ENCODE measurements at places on chromosomes 4 and X.

- no peak for DNase-seq
These were observed 28.7 kb downstream of the RAB28 start for GRCh38 chr4:13455411-13455810.

DNA sequence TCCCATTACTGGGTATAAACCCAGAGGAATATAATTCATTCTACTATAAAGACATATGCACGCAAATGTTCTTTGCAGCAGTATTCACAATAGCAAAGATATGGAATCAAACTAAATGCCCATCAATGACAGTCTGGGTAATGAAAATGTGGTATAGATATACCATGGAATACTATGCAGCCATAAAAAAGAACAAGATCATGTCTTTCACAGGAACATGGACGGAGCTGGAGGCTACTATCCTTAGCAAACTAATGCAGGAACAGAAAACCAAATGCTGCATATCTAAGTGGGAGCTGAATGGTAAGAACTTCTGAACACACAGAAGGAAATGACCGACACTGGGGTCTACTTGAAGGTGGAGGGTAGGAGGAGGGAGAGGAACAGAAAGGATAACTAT, 42.6 kb downstream of the LNX1 start:
- DNase-seq = no peak

DNA sequence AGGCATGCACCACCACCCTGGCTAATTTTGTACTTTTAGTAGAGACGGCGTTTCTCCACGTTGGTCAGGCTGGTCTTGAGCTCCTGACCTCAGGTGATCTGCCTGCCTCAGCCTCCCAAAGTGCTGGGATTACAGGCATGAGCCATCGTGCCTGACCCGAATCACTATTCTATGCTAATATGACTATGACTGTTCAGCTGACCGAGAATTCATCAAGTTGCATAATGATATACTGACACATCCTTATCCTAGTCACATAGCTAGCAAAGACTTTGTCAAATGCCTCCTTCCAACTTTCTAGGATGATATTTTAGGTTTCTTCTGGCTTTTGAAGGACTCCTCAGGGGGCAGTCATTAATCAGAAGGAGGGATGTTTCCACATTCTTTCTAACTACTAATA, 4.8 kb upstream of the GPM6B start:
- no peak for DNase-seq

- no peak for DNase-seq
These were observed 12.9 kb downstream of the HHIP start for GRCh38 chr4:144658903-144659302.

DNA sequence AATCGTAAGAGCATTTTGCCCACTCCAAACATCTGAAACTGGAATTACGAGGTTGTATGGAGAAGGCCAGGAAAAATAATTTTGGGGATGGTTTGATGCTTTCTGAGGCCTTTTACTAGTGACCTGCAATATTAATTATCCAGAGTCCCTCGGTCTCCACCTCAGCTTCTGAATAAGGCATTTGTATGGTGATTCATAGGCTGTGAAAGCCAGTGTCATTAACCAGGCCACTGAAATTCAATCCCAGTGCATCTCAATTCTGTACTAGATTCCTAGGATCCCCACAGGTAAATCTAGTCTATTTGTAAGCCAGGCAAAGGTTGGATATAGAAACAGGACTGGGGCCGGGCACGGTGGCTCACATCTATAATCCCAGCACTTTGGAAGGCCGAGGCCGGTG, 135.4 kb upstream of the RBPJ start:
- DNase-seq = no peak

DNA sequence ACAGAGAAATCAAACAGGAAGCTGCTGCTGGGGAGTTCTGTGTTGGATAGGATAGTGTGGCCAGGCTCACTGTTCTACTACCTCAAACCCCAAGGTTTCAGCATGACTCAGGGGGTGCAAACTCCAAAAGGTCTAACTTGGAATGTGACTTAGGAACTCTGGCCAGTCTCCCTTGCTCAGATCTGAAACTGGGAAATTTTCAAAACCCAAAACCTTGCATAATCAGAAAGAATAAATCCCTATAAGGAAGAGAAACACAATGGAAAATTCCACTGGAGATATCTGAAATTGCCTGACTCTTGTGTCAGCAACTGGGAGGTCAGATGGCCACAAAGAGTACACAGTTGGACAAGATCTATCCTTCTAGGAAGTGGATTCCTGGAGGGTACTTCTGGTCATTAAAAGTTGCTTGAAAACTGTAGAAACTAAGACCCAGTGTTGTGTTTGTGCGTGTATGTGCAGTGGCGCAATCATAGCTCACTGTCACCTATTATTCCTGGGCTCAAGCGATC, 58.0 kb downstream of the PPEF2 start:
- no peak for DNase-seq

DNA sequence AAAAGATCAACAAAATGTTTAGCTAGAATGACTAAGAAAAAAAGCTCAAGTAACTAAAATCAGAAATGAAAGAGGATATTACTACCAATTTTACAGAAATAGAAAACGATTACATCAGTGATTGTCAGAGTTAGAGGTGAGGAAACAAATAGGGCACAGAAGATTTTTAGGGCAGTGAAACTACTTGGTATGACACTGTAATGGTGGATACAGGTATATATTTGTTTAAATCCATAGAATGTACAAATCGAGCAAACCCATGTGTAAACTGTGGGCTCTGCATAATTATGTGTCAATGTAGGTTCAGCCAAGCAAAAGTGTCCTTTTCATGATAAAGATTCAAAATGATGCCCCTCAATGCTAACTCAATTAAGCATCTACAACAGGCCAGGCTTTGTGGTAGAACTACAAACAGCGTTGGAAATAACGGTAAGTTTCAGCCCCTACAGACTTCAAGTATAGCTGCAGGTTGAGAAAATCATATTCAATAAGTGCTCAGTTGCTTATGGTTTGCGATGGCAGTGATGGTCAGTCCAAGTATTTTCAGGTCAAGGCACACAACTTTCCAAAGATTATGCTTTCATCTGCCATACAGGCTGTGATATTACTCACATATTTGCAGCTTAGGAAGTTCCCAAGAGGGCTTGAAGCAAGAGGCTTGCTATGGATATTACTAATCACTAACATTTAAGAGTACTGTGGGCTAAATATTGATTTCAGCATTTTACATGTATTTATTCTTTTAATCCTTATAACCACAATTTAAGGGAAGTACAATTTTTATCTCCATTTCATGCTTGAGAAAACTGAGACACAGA, 158.6 kb downstream of the TET2 start:
- DNase-seq = no peak

DNA sequence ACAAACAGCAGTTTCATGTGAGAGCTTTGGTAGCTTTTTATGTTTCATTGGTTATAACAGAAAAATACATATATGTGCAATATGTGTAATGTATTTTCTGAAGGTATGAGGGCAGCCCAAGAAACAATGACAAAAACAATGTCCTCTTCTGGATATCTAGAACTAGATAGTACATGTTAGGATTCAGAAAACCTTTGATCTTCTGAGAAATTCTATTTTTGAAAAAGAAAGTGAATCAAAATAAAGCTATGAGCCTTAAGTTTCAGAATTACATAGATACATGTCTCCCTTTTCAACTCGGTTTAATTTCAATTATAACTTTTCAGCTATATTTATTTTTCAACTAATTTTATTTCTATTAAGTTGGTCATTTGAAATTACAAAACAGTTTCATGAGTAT, 131.9 kb downstream of the REELD1 start:
- no peak for DNase-seq

DNA sequence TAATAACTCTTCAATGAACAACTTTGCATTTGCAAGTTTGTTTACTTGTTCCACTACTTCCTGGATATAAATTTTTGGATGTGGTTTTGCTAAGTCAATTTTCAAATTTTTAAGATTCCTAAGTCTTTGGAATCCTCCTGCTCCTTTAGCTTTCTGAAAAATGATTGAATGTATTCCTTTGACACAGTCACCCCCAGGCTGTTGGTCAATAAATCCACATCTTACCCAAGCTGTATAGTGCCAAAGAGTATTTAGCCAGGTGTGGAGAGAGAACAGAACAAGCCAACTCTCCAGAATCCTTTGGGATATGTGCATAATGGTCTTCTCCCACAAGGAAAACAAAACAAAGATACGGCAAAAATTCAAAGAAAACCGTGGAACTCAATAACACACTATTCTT, 56.9 kb upstream of the INTU start:
- DNase-seq = no peak

GRCh38 chr4:23500894-23501449, 388.9 kb downstream of the PPARGC1A start:
- no peak for DNase-seq

DNA sequence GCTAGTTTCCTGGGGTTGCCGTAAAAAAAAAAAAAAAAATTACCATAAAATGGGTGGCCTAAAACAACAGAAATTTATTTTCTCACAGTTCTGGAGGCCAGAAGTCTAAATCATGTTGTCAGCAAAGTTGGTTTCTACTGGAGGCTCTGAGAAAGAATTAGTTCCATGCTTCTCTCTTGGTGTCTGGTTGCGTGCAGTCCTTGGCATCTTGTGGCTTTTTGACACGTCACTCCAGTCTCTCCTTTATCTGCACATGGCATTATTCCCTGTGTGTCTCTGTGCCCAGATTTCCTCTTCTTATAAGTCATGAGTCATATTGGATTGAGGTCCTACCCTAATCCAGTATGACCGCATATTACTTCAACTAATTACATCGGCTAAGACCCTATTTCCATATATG, 38.7 kb downstream of the SPATA4 start:
- no peak for DNase-seq

GRCh38 chrX:120244735-120245498, 5.7 kb upstream of the ZBTB33 start:
- DNase-seq = peak; percentile 25

DNA sequence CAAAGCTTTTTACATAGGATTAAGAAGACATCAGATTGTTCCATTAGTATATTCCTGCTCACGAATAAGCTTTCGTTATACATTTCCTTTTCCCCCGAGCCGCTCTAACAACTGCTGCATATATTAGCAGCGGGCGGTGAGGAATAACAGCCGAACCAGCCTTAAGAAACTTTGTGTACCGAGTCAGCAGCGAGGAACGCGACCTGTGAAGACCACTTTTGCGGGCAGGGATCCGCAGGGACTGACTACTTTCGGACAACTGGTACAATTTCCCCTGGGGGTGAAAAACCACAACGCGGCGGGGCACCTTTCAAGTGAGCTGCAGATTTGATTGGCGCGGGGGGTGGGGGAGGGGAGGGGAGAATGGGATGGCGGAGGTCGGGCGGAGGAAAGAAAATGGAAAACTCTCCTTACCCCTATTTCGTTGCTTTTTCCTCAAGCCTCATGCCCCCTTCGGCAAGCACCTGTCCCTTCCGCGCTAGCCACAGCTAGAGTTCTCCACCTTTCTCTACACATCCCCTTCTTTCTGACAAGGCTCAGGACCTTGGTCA, 5.9 kb upstream of the PITX2 start:
- DNase-seq = no peak

DNA sequence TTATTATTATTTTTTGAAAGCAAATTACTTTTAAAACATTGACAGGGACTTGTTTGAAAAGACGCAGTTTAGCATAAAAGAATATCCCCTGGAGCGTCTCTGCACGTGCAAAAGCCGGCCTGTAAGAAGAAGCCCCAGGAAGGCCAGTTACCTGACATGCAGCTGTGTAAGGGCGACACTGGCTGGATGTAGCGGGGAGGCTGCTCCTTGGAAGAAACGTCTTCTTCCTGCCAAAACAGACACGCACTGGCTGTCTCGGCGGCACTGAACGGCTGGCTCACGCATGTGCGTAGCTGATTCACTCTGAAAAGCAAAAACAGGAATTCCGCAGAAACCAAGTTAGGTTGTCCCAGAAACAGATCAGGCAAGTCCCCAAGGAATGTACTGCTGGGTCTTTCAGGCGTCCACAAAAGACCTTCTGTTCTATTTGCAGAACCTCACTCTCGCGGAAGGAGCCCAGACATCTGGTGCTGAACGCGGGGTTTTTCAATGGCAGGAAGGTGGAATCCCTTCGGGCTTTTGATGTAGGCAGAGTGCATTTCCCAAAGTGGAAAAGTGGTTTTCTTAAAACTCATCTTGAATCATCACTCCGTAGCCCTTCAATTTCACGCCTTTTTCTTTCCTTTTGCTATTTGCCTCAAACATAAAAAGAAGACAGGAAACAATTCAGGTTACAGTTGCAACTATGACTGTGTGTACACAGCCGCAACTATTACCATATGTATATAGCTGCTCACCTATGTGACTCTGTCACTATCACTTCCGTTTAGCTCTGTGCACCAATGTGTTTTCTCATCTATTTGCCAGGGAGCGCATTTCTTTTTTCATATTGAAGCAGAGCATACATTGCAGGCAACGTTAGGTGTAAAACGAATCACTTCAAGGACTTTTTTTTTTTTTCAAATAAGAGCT, 38.1 kb upstream of the ARSH start:
- no peak for DNase-seq

All from GM18507 (cell line).